ENCODE measurements at places on chromosomes 6 and 20.

DNA sequence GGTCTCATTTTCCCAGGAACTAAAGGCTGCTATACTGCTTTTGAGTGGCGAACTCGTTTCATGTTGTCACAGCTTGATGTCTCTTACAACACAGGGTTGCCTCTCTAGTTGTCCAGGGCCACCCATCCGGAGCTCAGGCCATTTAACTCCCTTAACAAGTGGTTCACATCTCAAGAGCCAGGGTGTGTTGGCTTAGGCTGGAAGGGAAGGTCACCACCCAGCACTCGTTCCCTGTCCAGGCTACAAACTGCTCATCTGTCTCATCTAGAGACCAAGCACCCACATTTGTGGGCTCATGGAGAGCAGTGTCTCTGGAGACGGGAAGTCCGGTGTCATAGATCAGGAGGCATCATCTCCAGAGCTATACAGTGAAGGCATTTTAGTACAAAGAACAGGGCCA, 106.8 kb upstream of the EXOC2 start:
- no peak for DNase-seq

GRCh38 chr6:87099472-87099871, 4.6 kb upstream of the CGA start:
- no peak for DNase-seq

- DNase-seq: no peak
These were observed 18.7 kb upstream of the MC3R start for GRCh38 chr20:56229812-56230211.

DNA sequence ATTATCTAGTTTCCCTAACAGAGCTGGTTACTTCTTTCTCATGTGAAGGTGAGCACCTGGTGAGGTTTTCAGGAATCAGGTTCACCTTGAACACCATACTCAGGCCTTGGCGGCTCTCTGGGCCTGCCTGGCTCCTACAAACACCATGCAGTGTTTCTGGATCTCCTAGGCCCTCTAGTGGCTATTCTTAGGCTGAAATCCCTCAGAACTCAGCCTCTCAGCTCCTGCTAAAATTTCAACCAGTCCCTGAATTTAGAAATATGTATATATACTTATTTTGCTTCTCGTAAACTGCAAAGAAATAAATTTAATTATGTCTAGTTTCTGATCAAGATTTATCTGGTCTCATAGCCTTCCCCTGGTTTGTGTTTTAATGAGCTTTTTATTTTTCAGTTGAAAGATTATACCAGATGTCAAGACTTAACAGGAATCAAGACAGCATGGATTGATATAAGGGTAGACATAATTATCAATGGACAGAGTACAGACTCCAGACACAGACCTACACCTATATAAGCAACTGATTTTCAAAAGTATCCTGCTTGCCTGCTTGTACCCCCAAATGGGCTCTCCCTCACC, 55.9 kb downstream of the ANKEF1 start:
- DNase-seq: peak; percentile 53

DNA sequence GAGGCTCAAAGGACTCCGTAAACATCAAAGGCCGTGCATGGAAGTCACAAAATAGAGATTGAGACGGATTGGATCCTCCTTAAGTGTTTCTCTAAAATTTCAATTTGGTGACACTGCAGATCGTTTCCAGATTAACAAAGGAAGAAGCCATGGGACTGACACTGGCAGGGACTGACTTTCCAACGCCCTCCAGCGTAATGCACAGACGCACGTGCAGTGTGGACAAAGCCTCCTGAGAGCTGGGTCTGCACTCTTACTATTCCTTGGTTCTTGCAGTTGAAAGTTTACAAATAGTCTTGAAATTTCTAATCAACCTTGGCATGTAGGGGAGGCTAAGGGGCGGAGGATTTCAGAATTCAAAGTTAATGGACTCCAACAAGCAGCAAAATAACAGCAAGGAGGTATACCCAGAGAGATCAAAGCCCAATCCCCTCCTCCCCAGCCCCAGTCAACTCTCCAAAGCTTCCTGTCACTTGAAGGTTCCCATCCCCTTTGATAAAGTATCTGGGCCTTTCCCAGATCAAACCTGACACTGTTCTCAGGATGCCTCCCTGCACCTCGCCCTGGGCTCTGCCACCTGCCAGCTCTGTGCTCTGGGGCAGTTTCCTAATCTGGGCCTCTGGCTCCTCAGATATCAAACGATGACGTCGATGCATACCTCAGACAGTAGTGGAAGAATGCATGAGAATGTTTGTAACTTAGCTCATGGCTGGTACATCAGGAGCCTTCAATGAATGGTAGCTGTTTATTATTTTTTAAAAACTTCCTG, 106.5 kb upstream of the TRAF3IP2 start:
- no peak for DNase-seq

DNA sequence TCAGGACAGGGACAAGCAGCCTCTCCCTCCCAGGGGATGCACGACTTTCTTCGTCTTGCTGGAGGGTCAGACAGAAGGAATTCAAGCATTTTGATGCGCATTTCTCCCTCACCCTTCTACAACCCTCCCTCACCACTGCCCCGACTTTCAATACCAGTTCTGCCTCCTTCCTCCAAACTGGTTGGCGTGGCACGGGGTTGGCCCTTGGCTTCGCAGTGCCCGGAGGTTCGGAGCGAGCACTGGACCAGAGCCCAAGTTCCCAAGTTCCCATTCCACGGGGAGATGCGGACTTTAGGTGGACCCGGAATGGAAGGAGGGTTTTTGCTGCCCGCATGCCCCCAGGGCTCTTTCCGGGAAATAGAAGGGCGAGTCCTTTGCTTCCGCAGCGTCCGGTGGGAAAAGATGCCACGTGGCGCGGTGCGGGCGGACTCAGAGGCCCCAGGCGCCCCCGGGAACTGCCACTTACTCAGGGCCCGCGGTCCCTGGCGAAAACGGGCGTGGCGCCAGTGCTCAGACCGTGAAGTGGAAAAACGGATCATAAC, 8.0 kb upstream of the LAMP5 start:
- no peak for DNase-seq

- DNase-seq: no peak
These were observed 9.7 kb upstream of the CD40 start for GRCh38 chr20:46108435-46108841.

DNA sequence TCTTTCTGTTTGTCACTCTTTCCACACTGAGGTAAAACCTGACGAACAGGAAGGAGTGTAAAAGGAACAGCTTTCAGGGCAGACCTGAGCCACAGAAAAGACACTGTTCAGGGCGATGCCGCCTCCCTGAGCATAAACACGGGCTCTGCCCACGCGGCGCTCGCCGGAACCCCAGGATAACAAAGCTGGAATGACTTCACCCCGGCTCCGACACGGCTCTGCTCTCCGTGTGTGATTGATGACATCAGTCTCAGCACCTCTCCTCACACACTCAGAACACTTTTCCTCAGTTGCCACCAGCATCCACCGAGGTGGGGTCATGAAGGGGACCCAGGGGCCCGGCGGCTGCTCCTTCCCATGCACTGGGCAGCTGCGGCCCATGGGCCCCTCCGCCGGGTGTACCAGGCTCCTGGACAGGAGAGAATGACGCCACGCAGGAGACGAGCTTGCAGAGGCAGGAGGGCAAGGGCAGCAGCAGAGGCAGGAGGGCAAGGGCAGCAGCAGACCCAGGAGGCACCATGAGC, 43.6 kb downstream of the DLL1 start:
- no peak for DNase-seq

- DNase-seq: no peak
These were observed 92.1 kb downstream of the RIN2 start for GRCh38 chr20:19850198-19850533.

DNA sequence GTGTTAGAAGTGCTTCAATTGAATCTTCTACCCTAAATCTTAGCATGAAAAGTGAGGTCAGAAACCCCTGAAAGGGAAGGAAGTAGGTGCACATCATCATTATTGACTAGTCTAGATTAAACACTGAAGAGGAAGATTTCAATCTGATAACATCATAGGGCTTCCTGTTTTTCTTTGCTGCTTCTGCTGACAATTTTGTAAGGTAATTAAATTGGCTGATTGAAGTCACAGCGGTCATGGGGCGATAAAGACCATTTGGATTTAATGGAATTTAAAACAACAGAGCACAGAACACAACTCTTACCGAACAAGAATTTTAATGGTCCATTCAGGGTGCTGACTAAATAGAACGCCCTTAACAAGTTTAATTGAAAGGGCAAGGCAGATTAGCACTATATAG, 11.3 kb downstream of the GRIK2 start:
- DNase-seq: no peak

DNA sequence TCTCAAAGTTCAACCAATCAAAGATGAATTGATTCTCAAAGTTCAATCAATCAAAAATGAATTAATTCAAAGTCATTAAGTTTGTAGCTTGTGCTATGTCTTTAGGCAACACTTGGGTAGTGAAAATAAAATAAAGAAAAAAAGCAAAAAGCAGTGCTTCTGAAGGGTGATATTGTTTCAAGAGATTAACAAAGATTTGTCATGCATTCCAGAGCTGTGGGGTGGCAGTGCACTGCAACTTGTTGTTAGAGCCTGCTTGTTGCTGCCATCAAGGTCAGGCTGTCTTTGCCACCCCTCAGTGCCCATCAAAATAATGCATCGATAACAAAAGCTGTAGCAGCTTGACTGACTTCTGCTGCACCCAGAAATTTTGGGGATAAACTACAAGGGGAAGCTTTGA, 128.6 kb downstream of the RNF144B start:
- no peak for DNase-seq

DNA sequence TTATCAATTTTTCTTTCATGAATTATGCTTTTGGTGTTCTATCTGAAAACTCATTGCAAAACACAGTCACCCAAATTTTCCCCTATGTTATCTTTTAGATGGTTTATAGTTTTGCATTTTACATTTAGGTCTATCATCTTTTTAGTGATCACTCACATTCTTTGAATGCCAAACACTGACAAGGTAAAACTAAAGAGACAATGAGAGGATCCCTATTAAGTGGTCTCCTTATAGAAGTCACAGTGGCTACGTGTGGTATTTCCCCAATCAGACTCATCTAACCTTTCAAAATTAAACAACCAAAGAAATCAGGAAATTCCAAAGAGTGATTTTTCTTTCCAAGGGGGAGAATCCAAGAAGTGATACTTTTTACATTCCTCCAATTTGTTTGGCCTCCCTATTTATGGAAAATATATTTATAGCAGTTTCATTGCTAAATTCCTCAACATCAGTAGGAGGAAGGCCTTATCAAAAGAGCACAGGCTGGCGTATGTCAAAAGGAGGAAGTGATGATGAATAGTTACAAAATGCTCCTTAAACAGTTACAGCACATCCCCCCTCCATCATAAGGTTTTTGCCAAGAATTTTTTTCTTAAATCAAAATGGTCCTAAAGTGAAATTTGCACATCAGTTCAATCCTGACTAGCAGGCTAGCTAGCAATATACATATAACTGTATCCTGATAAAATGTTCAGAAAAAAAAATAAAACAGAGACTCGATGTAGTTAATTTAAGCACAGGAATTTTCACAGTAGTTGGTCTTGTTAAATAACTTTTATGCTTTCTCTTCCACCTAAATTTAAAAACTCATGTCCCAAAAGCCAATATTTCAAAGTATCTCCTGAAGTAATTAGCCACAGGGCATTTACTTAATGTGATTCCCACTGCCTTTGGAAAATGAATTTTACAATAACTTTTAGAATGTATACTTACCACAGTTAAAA, 76.2 kb upstream of the IPCEF1 start:
- no peak for DNase-seq

- no peak for DNase-seq
These were observed 102.7 kb downstream of the MBOAT1 start for GRCh38 chr6:20109526-20109925.

GRCh38 chr20:53929974-53930650, 140.3 kb downstream of the BCAS1 start:
- DNase-seq: no peak

DNA sequence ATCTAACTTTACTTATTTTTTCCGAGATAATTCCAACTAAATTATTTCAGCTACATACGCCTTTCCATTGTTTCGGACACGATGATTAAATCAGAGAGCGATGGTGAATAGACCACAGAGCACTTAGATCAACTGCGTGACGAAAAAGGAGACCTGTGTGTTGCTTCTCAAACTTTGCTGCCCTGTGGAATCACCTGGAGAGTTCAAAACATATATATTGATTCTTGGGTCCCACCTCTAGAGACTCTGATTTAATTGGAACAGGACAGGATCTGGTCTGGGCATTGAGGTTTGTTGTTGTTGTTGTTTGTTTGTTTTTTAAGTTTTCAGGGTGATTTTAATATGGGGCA, 401 bp upstream of the TNFRSF21 start:
- no peak for DNase-seq

DNA sequence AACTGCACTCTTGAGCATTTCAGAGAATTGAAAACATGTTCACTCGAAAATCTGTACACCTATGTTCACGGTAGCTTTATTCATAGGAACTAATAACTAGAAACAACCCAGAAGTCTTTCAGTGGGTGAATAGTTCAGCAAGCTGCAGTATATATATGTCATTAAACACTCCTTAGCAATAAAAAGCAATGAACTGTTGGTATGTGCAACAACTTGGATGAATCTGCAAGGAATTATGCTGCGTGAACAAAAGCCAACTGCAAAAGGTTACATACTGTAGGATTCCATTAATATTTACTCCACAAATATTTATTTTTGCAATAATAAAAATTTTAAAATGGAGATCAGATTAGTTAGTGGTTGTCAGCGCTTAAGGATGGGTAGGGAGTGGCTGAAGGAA, 22.1 kb upstream of the FKBP1A start:
- no peak for DNase-seq

DNA sequence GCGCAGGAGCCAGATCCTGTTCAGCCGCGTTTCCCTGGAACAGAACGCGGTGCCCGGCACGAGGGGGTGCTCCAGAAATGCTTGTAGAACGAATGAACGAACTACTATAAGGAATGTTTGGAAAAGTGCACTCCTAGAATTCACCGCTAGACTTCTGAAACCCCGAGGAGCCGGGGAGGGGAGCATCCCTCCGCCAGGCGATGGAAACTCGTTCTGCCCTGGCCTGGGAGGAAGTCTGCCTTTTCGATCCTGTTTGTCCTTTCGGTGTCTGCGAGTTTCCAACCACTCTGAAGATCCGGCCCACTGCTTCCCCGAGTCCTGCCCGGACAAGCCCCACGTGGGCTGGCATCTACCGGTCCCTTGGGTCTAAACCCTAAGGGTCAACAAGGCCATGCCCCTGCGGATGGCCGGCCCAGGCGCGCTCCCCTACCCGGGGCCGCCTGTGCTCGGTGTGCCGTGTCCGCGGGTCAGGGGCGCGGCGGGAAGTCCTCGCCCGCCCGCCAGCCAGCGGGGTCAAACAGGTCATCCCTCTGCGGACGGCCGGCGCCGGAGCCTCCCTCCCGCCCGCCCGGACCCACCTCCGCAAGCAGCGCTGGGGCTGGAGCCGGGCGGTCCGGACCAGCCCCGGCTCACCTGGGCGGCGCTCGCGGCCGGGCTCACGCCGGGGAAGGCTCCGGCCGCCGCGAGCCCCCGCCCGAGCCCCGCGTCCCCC, 526 bp downstream of the SULF2 start:
- no peak for DNase-seq

- DNase-seq: no peak
These were observed 154.6 kb downstream of the RFPL4B start for GRCh38 chr6:112501705-112502104.

DNA sequence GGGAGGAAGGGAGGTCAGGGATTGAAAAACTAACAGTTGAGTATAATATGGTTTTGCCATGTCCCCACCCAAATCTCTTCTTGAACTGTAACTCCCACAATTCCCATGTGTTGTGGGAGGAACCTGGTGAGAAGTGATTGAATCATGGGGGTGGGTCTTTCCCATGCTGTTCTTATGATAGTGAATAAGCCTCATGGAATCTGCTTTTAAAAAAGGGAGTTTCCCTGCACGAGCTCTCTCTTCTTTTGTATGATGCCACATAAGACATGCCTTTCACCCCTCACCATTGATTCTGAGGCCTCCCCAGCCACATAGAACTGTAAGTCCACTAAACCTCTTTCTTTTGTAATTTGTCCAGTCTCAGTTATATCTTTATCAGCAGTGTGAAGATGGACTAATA, 833.4 kb upstream of the MAP3K7 start:
- DNase-seq: no peak

All from urothelium cell line (cell line).